Activated CD4-positive, alpha-beta memory T cell treated with anti-CD3 and anti-CD28 coated beads, Interleukin-2, amount 10 ng/mL, durations not matched to agents 7 days and 5 days (primary cell): ENCODE measurements at places on chromosomes 1 and 21.

DNA sequence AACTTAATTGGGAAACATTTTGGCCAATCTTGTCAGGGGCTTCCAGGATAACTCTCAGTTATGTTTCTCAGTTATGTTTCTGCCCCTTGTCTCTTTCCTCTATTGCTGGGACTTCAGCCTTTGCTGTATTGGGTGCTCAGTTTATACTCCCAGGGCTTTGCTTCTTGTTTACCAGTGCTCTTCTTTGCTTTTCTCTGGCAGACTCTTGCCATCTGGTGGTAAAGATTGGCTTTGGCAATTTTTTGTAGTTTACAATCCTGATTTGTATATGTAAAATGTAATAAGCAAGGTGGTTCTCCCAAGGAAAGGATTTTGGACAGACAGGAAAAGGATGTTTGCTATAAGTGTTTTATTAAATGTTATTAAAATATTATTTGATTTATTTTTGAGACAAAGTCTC lies 37.9 kb downstream of the FABP3 start:
- DNase-seq, result no peak

GRCh38 chr21:15671188-15671587 lies 58.6 kb upstream of the USP25 start:
- no peak for DNase-seq

GRCh38 chr21:42426876-42427480 lies 23.3 kb downstream of the UBASH3A start:
- DNase-seq, result no peak

DNA sequence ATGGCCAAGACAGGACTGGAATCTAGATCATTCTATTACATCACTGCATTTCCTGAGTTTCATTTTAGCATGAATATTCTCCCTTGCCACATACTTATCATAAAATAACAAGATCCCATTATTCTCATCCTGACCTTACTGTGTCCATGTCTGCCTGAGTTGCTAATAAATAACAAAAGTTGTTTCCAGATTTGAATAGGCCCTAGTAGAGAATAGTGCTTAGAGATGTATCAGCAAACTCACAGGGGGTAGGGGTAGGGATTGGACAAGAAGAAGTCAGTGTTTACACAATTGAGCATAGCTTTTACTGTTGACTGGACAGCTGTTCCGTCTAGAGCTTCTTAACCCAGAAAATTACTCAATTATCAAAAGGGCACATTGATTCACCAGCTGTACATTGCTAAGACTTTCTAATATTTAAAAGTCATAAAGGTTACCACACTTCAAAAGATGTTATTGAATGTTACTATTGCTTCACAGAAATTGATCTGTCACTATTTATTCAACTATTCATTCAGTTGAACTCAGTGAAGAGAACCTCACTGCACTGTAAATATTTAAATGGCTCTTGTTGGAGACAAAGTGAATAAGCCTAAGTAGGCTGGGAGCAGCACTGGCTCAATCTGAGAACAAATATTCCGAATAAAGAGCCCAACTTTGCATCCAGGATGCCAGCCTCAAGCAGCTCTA lies 121.9 kb downstream of the NRIP1 start:
- no peak for DNase-seq

- no peak for DNase-seq
Measured at GRCh38 chr1:46568461-46568891, 17.0 kb upstream of the KNCN start.

DNA sequence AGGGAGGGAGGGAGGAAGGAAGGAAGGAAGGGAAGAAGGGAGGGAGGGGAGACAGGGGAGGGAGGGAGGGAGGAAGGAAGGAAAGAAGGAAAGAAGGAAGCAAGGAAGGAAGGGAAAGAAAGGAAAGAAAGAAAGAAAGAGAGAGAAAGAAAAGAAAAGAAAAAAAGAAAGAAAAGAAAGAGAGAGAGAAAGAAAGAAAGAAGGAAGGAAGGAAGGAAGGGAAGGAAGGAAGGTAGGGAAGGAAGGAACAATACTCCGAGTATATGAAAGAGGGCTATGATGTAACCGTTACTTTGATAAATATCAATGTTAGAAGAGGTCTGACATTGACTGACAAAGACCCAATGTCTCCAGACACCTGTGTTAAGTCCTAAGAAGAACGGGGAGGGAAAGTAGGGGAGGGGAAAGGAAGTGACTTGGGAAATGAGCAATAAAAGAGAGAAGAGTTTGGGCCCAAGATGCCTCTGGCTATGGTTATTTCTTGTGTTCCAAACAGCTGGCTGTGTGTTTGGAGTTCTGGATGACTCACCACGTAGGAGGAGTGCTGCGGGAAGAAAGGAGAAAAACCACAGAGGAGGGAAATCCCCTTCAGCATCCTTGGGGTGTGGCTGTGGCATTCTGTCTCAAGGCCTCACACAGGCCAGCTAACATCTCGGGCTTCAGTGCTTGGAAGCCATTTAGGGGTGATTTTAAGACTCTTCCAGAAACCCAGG lies 37.0 kb upstream of the RXRG start:
- no peak for DNase-seq

- no peak for DNase-seq
Measured at GRCh38 chr1:100622506-100622905, 84.6 kb downstream of the GPR88 start.

- no peak for DNase-seq
Measured at GRCh38 chr1:18384059-18384458, 96.7 kb upstream of the KLHDC7A start.

DNA sequence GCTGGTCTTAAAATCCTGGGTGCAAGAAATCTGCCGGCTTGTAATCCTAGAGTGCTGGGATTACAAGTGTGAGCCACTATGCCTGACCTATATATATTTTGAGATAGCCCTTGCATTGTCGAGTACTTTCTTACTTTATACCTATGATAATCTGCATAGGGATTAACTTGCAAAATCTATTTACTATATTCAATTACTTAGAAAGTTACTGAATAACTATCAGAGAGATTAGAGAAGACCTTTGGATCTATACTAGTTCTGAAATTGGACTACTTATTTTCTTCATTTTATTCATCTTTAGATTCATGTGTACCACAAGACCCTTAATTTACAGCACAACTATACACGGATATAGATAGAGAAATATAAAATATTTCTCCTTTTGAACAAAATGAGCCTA lies 1766.0 kb downstream of the NCAM2 start:
- DNase-seq, result no peak

DNA sequence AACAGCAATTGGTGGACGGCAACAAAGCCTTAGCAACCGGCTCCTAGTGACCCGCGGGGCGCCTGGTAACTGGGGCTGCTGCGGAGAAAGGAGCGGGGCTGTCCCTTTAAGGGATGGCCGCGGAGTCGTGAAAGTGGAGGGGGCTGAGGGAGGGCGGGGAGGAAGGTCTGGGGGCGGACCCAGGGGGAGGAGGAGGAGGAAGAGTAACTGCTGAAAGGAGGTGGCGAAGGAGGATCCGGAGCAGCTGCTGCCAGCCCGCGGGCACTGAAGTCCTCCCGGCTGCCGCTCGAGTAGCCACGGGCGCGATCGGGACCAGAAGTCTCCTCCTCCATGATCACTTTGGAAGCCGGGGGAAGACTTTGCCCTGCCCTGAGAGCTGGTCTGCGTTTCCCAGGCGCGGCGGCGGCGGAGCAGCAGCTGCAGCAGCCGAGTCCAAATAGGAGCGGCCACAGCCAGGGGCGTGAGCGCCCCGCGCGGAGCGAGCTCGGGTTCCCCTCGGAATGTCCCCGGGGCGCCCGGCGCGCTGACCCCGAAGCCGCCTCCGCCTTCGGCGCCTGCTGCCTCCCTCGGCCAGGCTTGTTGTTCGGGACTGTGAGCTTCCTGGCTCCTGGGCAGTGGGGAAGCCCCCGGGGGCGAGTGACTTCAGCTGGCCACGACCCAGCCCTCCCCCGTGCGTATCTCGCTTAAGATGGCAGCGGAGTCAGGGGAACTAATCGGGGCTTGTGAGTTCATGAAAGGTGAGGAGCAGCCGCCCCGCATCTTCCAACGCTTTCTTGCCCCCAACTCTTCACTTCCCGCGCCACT lies at the start of gene CDC14A:
CDC14A (plus strand) TSS at position 240 of the 804 bp plus-strand sequence; CDS start at position 689, 449 bp downstream.
- peak; percentile 90 for DNase-seq

GRCh38 chr1:64901663-64902062 lies 64.7 kb downstream of the JAK1 start:
- DNase-seq, result no peak

DNA sequence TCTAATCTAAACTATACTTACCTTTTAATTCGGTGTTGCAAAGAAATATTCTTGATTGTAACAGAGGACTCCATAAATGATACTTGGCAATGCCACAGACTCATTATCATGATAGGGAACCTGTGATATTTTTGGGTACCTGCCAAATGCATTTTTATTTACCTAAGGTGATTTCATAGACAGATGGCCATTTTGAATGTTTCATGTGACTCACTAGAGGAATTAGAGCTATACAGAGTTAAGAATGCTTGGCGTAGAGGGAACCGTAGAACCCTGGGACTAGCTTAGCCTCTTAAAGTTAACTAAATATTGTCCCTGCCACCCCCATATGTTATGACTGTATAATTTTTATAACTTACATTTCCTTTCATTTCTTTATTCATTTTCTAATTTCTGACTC lies 136.1 kb downstream of the DISP1 start:
- no peak for DNase-seq
